A549 treated with dexamethasone at 1 μM for 4 hours (cell line): ENCODE measurements at places on chromosomes 13 and 19. TPM values are rescaled to one million over a fixed set of nuclear protein-coding genes. Genes with fewer than 3 reads are reported as not detected.

ZNF253 gene
- not detected in 5 replicates for total RNA-seq

FUT6 gene
- 0.11 TPM in 1 of 5 replicates, not detected in the others for total RNA-seq

IGFL3 gene
- total RNA-seq, result 0.15 to 0.44 TPM (median 0.29 TPM) in 3 of 5 replicates, not detected in the others

ZNF709 gene
- 0.02 TPM in 1 of 5 replicates, not detected in the others for total RNA-seq

ACP7 gene
- 0.02 to 0.07 TPM (median 0.05 TPM) in 5 replicates for total RNA-seq

GJB2 gene
- 0.50 to 0.84 TPM (median 0.69 TPM) in 5 replicates for total RNA-seq

ZNF134 gene
- 7.3 to 9.0 TPM (median 8.1 TPM) in 5 replicates for total RNA-seq

OR4F17 gene
- total RNA-seq, result not detected in 5 replicates

SKA3 gene
- total RNA-seq, result 14.3 to 17.2 TPM (median 16.0 TPM) in 5 replicates

RNF225 gene
- total RNA-seq, result 0.11 to 0.19 TPM (median 0.17 TPM) in 3 of 5 replicates, not detected in the others

CBY2 gene
- total RNA-seq, result 0.14 TPM in 1 of 5 replicates, not detected in the others

ZNF700 gene
- total RNA-seq, result 0.16 to 0.27 TPM (median 0.23 TPM) in 5 replicates

TEX29 gene
- 0.13 to 0.38 TPM in 2 of 5 replicates, not detected in the others for total RNA-seq

FOSB gene
- total RNA-seq, result 8.6 to 13.4 TPM (median 11.1 TPM) in 5 replicates
